ENCODE measurements at places on chromosomes 3 and 15.

DNA sequence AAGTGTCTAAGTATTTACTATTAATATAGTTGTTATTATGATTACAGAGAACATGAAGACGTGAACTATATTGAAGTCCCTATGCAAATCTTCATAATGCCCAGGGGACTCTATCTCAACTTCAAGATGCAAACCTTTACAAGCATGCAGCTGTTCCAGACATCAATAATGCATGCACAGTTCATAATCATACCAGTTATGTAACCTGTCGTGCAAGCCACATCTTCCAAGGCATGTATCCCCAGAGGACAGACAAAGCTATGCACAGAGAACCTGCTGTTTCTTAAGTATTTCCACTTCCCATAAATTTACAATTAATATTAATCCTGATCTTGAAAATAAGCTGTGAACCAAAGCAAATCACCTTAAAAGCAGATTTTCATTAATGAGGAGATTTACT, 534.1 kb downstream of the TUSC7 start:
- no peak for DNase-seq

GRCh38 chr15:90300988-90301706, 35.7 kb downstream of the NGRN start:
- no peak for DNase-seq

DNA sequence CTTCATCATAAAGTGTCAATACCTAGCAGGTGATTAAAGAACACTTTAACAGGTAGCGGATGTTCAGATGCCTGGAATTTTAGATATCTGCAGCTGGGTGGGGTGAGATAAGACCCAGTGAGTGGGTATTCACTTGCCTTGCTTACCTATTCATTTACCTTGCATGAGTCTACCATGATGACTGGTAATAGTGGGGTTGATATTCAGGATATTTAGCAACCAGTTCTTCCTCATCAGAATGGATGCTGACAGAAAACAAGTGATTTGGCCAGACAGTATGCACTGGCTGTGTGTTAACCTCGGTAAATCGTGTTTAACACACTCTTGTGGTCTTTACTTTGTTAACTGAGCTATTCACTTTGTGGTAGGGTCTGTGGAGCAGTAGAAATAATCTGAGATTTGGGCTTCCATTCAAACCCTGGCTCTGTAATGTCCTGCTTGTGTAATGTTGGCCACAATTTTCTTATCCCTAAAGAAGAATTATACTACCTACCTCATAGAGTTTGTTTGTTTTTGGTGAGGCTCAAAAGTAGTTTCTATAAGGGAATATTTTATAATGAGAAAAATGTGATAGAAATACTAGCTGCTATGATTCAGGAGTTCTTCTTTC, 391.9 kb upstream of the TBL1XR1 start:
- no peak for DNase-seq

DNA sequence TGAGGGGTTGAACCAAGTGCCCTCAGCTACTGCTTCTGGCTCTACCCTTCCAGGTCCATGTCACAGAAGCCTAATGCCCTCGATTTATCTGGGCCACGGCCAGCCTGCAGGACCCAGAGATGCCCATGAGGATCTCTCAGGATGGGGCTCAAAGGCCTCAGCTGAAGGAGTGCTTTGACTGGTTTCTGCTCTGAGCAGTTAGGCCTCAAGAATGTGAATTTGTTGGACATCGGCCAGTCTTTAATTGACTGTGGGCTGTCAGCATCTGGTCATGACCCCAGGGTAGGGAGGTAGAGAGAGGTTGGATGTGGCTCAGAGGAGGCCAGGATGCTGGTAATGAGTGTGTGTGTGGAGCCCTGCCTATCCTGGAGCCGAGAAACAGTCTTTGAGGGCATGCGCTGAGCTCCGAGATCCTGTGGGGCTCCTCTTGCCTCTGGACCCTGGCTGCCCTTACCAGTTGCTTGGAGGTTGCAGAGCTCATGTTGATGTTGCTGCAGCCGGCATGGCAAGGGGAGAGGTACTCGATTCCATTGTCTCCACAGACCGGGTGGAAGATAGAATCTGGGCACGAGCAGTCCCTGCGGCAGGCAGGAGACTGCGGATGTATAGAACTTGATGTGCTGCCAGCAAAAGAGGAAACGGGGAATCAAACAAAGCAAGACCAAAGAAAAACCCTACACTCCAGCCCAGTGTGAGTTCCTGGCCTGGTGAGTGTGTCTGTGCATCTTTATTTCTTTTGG, 49.1 kb upstream of the RAB6B start:
- DNase-seq = no peak

- DNase-seq = no peak
These were observed 74.6 kb downstream of the UBE2E2 start for GRCh38 chr3:23277688-23278087.

DNA sequence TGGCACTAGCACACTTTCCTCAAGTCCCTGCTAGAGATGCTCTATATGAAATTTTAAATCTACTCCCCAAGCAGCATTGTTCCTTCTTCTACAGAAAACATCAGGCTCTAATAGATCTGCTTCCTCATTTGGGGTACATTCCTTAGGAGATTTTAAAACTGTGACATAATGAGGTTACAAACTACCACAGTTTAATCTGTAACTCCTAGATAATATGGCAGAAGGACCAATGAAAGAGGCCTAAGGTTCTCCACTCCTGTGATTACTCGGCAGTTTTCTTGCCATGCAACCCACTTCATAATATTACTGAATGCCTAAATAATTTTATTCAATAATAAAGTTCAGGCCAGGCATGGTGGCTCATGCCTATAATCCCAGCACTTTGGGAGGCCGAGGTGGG, 16.1 kb downstream of the ZNF106 start:
- DNase-seq = no peak

- DNase-seq = no peak
These were observed 1062.4 kb downstream of the AGBL1 start for GRCh38 chr15:87142096-87142495.

GRCh38 chr15:57445872-57446271, 69.6 kb downstream of the CGNL1 start:
- DNase-seq = no peak

- DNase-seq = no peak
These were observed 1064.6 kb upstream of the CADM2 start for GRCh38 chr3:83894223-83894622.

DNA sequence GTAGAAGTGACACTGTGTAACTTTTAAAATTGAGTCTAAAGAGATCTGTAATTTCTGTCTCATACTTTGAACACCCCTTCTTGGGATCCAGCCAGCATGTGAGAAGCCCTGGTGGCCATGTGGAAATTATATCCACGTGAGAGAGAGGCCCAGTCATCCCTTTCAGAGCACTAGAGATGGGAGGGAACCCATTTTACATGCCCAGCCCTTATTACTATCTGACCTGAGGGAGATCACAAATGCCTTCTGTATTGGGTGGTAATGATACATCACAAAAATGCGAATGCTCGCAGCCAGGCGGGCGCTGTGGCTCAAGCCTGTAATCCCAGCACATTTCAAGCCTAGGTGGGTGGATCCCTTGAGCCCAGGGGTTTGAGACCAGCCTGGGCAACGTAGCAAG, 27.3 kb upstream of the TRAK1 start:
- DNase-seq = no peak

DNA sequence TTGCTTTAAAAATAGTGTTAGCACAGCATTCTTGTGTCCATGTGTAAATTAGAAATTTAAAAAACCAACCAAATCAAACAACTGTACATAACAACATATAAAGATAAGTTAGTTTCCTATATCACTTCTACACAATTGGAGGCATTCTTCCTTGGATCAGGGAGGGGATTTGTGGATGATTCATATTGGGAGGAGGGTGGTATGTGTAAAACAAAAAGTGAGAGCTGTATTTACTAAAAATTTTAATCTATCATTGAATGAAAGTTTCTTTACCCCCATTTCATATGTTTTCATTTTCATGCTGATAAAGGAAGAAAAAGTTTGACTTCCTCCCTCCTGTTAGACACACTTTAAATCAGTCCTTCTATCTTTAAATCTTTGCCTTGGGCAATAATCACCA, 325.0 kb downstream of the SATB1 start:
- DNase-seq = no peak

GRCh38 chr3:58432905-58433304, 727 bp downstream of the PDHB start:
- DNase-seq = no peak

DNA sequence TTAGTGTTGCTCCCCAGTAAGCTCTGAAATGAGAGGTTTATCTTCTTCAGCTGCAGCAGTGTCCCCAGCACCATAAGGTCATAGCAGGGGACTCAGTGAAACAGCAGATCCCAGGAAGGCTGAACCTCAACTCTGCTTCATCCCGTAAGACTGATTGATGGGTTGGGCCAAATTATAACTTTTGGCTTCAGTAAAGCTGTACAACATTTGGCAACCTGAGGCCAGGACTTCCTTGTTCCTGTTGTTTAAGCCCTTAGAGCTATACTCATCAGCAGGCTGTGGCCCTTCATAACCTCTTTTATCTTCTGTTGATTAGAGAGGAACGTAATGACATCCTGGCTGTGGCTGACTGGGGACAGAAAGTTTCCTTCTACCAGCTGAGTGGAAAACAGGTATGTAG, 29.0 kb downstream of the IFT122 start:
- no peak for DNase-seq

GRCh38 chr3:125043599-125044151, 12.1 kb downstream of the HEG1 start:
- DNase-seq = no peak

DNA sequence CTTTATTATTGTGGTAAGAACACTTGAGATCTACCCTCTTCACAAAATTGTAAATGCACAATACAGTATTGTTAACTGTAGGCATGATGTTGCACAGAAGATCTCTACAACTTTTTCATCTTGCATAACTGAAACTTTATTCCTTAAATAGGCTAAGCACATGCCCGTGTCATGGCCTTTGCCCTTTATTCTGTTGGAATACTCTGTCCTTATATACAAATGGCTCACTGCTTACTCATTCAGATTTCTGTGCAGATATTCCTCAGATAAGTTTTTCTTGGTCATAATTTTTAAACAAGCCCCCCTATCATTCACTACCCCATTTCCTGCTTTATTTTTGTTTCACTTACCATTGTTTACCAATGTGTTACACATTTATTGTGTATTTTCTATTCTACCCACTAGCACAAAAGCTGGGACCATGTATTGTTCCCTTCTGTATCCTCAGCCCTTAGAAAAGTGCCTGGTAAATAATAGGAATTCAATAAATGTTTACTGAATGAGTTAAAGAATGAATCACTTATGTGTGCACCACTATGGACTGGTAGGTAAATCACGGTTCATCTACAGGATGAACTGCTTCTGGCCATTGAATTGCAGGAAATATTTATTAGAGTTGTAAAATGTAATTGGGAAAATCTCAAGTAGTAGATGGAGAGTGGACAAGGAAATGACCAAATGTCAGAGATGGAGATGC, 151.0 kb downstream of the CPNE4 start:
- no peak for DNase-seq

GRCh38 chr3:191761906-191762305, 300.9 kb downstream of the PYDC2 start:
- no peak for DNase-seq

GRCh38 chr3:183044547-183045229, 54.6 kb downstream of the MCCC1 start:
- no peak for DNase-seq

DNA sequence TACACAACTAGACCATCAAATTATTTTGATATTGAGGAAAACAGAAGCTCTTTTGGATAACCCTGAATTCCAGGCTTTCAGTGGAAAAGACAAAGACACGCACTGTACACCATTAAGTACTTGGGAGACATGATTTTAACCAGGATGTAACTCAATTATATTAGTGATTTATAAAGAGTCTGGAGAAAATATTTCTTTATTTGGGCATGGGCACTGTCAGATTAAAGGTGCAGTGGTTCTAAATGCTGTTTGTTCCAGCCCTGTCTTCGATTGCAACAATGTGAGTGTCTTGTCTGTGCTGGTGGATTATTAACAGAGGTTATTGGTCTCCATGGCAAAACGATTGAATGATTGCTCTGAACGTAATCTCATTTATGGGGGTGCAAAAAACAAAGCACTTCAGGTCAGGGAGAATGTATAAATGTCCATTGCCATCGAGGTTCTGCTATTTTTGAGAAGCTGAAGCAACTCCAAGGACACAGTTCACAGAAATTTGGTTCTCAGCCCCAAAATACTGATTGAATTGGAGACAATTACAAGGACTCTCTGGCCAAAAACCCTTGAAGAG, at the start of gene TM4SF4:
Gene TM4SF4 (plus strand): TSS at position 448 of the 568 bp plus-strand sequence. CDS start 181 bp downstream, outside the sequence.
- no peak for DNase-seq

DNA sequence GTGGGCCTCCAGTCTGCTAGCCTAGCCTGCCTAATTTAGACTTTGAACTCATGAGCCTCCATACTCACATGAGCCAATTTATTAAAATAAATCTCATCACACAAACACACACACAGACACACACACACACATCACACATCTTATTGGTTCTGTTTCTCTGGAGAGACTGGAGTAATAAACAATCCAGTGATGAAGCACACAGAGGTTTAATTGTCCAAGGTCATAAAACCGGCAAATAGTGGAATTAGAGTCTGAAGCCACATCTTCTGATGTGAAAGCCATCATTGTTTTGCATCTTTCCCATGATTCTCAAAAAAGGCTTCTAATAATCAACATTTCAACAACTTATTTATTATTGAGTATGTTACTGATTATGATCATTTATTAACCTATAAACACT, 249.4 kb upstream of the KCNH8 start:
- DNase-seq = no peak
